ENCODE measurements at places on chromosomes 3 and 15.
A peak's percentile ranks its signal among the peaks of the same experiment; 100 is the strongest.

DNA sequence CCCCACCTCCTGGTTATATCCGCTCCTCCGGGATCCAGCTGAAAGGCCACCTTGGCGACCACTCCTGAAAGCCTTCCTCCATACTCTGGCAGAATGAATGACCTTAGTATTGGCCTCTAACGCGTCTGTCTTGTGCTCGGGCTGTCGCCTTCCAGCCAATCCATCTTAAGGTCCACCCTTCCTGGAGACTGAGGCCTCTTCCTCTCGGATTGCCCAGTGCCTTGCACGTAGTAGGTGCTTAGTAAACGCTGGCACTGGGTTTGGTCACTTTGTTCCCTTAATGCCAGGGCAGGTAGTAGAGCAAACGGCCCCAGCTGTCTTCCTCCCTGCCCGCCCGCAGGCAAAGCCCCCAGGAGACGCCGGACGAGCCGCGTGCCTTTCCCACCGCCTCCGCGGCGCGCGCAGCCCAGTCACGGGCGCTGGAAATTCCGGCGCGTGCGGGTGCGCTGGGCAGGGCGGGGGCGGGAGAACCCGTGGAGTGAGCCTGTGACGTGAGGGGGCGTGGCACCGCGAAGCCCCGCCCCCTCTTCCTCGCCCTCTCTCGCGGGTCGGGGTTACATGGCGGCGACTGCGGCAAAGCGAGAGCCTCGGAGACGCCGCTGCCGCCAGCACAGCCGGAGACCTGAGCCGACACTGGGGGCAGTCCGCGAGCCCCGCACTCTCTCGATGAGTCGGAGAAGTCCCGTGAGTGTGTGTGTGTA, at the start of gene MAPK6:
Gene MAPK6, plus strand, starts transcription at position 527 of the 701 bp plus-strand sequence. CDS start 27,242 bp downstream, outside the sequence.
- peak; percentile 93 for DNase-seq

GRCh38 chr15:74869726-74870407, 3.3 kb downstream of the SCAMP2 start:
- no peak for DNase-seq

GRCh38 chr3:49294343-49294742, 17.3 kb upstream of the C3orf62 start:
- DNase-seq, result no peak

DNA sequence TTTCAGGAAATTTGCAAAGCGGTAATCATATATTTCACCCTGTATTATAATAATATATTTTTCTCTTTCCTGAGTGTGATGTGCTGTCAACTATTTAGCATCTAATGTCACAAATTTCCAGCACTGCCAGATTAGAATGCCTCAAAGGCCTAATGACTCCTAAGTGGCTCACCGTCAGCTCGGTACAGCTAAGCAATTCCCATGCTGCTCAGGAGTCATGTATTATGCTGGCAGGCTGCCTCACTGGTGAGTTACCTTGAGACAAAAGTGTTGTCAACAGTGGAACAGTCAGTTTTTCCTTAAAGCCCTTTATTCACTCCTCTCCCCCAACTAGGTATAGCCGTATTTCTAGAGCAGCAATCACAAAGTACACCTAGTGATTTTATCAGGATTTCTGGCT, 83.6 kb downstream of the NSUN3 start:
- no peak for DNase-seq

DNA sequence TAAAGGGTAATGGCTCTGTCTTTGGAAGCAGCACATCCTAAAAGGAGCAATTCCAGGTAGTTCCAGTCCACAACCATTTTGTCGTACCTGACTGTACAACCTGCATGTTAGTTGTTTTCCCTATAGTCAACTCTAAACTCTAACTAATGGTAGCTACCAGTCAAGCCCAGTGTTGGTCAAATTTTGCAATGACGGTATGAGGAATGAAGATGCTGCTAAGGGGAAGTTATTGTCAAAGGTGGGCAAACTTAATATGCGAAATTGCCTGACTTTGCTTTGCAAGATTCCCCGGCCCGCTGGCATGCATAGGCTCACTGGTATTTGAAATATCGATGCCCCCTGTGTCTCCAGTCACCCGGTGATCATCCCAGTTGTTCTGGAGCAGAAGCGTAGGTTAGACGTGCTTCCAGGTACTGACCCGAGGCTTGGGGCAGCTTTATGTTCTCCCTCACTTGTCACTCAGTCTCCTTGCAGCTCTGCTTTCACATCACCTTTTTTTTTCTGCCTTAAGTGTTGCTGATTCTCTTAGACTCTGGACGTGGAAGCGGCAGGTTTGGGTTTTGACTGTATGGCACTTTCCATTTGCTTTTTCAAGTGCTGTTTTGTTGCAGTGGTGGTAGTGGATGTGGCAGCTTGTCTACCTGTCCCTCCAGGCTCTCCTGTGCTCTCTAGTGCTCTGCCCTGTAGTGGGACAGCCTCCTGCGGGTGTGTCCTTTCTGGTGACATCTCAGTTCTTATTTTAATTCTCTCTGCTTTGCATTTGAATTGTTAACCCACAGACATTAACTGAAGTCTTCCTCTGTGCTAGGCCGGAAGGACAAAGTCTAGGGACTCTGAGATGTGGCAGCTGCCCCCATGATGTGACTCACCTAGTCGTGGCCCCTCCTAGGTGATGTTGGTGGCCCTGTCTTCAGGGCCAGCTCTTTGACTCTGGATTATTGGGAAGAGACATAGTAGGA, 95.8 kb upstream of the UMPS start:
- no peak for DNase-seq

DNA sequence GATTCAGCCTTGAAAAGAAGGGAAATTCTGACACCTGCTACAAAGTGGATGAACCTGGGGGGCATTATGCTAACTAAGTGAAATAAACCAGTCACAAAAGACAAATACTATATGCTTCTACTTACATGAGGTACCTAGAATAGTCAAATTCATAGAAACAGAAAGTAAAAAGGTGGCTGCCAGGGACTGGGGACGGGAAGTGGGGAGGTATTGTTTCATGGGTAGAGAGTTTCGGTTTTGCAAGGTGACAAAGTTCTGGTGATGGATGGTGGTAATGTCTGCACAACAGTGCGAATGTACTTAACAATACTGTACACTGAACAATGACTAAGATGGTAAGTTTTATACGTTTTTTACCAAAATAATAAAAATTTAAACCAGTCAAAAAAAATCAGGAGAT, 4.8 kb downstream of the IDH2 start:
- no peak for DNase-seq

- DNase-seq, result peak; percentile 62
These were observed 26.4 kb downstream of the STOML1 start for GRCh38 chr15:73965758-73966113.

- no peak for DNase-seq
These were observed 411.5 kb downstream of the GABRG3 start for GRCh38 chr15:27382361-27383025.

DNA sequence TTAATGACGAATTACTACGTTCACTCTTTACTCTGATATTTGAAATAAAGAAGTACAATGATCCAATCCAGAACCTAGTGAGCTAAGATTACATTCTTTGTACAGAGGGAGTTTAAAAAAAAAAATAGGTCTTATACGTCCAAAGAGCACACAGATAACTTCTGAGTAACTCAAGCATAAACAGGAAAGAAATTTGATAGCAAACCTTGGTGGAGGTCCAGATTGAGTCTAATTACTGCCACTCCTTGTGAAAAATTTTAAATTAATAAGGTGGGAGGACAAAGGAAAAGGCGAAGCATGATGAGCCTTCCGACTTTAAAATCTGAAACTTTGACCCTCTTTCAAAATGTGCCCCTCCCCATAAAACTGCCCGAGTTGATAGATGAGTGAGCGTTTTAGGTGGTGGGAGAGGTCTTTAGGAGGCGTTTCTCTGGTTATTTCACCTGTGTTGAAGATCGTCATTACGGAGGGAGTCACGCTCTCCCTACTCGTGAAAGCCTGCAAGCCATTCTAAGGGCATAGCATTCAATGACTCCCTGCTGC, 127.0 kb upstream of the ROBO2 start:
- DNase-seq, result no peak

DNA sequence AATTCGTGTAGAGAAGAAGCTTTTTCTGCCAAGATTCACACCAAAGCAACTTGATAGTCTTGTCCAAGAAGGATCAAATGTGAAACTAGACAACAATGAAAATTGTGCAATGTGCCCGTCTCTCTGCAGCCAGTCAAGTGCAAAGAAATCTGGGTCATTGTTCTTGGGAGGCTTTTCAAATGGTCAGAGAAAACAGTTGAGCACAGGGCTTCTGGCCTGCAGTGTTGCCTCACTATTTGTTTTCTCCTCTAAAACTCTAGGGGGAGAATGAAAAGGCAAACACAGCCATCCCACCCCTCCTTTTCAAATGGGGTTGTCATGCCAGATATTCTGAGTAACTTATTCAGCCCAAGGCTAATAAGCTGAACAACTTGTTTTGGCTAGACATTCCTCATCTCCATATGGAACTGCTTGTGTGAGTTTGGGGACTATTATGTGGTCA, 417.6 kb upstream of the CDIN1 start:
- peak; percentile 24 for DNase-seq

DNA sequence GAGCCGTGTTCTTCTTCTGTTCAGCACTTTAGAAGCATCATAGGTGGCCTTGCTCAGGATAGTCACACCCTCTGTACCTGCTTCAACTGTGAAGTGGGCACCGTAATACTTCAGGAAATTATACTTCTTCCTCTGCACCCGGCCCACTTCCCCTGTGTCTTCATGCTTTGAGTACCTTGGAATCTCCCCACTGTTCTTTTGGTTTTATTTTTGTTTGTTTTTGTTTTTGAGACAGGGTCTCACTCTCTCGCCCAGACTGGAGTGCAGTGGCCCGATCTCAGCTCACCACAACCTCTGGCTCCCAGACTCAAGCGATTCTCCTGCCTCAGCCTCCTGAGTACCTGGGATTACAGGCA, 1.7 kb downstream of the P2RY14 start:
- no peak for DNase-seq

GRCh38 chr3:9715136-9715535, 11.5 kb downstream of the CPNE9 start:
- DNase-seq, result no peak

DNA sequence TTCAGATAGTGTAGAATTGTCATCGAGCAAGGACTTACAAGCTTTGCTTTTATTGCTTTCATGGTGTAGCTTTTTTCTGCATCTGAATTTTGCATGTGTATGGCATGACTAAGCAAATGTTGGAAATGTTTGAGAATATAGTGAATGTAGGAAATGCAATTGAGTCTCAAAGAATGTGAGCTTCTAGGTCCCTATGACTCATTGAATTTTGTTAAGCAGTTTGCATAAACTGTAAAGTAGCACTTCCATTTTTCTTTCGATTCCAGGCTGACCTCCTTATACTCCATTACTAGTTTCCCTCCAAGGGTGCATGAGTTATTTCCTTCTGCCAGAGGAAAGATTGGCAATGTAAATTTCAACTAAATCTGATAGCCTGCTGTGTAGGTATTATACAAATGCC, 619.2 kb downstream of the DIPK2A start:
- peak; percentile 89 for DNase-seq

- DNase-seq, result no peak
These were observed 19.1 kb downstream of the ZDHHC19 start for GRCh38 chr3:196192036-196192523.

DNA sequence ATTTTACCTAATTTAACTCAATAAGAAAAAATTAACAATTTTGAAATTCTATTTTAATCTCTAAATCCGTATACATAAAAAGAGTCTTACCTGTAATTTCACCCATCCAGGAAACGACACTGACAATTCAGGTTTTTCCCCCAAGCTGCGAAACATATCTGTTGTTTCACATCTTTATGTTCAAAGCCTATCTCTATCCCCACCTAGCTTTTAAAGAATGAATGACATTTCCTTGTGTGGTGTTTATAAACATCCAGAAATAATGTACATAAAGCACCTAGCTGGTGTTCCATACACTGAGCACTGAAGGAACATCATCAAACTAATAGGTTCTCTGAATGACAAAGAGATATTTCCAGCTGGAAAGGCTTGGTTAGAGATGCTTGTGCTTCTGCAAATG, 867.8 kb downstream of the SQOR start:
- DNase-seq, result no peak

DNA sequence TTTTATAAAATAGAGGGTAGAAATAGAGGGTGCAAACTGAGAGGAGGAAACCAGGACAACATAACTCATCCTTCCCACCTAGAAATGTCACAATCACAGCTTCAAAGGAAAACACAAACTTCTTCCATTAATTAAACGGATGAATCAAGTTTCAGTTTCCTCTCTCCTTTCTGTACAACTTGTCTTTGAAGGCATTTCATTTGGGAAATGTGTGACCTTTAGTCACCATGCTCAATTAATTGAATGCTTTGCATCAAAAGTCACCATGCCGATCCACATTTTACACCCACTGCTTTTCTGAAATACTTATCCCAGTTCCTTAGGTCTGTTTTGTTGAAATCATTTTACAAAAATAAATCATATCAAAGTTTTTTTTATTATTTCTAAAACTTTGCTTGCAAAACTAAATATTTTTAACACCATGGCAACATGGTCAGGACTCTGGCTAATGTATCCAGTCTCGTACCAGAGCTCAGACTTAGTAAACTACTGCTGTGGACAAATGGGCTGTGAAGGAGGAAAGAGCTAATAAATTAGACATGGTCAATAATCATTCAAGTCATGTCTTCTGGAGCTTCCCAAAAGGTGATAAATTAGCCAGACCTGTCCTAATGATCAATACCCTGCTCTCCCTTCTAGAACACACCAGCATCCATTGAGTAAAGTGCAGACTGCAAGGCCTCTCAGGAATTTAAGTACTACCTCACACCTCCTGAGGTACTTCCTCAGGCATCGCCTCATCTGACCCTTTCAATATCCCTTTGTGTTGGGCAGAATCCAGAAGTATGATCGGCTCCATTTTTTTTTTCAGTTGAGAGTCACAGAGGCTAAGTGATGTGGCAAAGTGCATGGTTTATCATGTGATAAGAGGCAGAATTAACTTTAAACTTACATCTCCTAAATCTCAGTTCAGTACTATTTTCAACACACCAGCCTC, 161.3 kb downstream of the GREM1 start:
- DNase-seq, result no peak

DNA sequence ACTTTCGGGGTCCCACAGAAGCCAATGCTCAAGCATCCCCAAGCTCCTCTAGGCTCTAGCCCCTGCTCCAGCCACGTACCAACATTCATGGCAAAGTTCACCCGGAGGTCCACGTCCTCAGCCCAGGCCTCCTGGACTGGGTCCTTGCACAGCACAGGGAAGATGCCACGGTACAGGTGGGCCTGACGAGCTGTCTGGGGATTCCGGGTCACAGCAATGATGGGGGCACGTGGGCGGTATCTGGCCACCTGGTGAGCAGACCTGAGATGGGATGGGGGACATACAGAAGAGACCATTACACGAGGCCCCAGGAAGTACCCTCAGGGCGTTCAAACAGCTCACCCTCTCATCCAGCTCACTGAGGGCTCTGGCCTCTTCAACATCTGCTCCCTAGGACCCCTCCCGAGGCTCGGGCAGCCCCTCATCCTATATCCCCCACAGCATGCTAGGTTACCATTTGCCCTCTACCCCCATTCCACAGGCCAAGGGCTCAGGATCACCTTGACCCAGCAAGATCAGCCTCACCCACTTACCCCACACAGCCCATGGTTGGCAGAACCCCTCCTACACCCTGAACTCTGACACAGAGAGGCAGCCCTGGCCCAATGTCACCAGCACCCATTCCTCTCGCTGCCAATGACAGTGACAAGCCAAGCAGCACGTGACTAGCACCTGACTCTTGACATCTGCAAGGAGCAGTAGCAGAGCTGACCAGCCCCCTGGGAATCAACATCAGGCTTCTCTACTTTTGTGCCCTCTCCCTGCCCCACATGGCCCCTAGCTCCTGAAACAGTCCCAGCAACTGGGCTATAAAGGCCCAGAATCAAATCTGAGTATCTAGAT, 3.0 kb upstream of the GRAMD2A start:
- DNase-seq, result no peak

- DNase-seq, result no peak
These were observed 7.0 kb downstream of the MELTF start for GRCh38 chr3:197022405-197023231.

- peak; percentile 48 for DNase-seq
These were observed 1142.2 kb downstream of the IGSF11 start for GRCh38 chr3:117892431-117892841.

- DNase-seq, result no peak
These were observed 9.7 kb downstream of the SLC12A6 start for GRCh38 chr15:34327906-34328305.
